ENCODE measurements at places on chromosomes 7 and 10.

GRCh38 chr10:12214763-12215218 is 18.8 kb downstream of the CDC123 start:
- DNase-seq = peak; percentile 26

DNA sequence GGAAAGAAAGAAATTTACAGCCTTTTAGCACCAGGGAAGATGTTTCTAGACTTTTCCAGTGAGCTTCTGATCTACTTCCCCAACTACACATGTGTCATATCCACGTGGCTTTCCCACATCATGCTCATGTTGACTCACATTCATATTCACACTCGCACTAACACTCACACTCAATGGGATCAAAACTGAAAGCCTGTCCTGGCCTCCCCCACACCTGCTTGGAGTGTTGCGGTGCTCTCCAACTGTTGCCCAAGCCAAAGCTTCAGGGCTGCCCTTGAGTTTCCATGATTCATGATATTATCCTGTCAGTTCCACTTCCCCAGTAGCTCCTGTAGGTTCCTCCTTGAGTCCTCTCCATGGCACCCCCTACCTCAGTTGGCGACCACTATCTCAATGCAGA is 444.4 kb downstream of the GATA3 start:
- no peak for DNase-seq

- DNase-seq = no peak
These were observed 328.6 kb downstream of the SUGCT start for GRCh38 chr7:40463446-40463845.

GRCh38 chr7:157760004-157760730 is 423.4 kb downstream of the DNAJB6 start:
- peak; percentile 8 for DNase-seq

DNA sequence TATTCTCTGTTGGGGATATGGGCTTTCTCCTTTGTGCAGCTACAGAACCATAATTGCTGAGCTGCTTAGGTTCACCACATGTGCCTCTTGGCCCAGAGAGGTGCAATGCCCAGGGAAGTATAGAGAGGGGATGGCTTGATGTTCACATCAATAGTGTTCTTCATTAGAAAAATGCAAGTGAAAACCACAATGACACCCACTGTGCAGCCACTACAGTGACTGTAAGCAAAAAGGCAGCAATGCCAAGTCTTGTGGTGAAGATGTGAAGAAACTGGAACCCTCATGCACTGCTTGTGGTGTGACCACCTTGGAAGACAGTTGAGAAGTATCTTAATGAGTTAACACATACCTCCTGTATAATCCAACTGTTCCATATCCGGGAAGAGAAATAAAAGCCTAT is 318.9 kb upstream of the ZMIZ1 start:
- DNase-seq = no peak

- DNase-seq = no peak
These were observed 97.1 kb downstream of the CREB5 start for GRCh38 chr7:28509251-28510025.

- no peak for DNase-seq
These were observed 2.9 kb downstream of the FGFR2 start for GRCh38 chr10:121595351-121595805.

- DNase-seq = no peak
These were observed 431.2 kb upstream of the IGFBP3 start for GRCh38 chr7:46352004-46352954.

- DNase-seq = no peak
These were observed 492.5 kb upstream of the AKR1E2 start for GRCh38 chr10:4333459-4333894.

- DNase-seq = no peak
These were observed 26.5 kb upstream of the ZNF107 start for GRCh38 chr7:64639267-64640001.

DNA sequence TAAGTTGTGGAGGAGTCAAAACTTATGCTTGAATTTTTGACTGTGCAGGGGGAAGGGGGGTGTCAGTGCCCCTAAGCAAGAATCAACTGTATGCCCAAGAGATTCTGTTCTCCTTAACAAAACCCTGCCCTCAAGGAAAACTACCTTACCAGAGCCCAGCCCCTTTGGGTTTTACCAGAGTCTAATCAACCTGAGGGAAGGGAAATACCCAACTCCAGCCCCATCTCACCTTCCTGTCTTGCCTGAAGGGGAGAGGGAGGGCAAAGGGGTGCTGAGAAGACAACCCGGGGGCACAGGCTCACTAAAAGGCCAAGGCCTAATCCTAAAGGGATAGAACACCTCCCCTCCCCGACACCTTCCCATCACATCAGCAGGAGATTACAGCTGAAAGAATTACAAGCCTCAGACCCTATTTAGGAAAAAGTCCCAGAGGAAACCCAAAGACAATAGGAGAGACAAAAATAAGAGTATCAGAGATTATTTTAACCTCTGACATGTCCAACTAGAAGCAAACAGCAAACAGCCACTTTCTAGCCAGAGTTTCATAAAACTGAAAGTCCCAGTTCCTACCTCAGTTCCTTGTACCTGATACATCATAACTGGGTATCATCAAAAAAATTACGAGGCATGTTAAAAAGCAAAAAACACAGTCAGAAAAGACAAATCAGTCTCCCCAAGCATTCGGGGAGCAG is 26.8 kb upstream of the C7orf33 start:
- no peak for DNase-seq

GRCh38 chr7:26198133-26198780 is 2.3 kb downstream of the HNRNPA2B1 start:
- DNase-seq = no peak

DNA sequence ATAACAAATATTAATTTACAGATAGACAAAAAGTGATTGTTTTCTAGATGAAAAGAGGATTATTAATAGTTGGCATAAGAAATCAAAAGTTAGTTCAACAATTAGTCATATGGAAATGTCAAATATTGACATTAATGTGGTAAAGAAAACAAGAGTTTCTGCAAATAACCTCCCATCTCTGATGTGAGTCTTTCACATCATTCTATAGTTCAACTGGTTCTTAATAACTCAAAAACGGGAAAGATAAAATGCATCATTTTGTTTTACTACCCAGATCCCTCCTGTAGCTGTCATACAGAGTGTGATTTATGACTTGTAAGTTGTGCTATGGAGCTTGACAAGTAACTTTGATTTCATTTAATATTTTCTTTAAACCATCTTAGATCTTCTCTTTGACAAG is 594.8 kb downstream of the ZWINT start:
- no peak for DNase-seq

- DNase-seq = no peak
These were observed 53.5 kb downstream of the DNAJC12 start for GRCh38 chr10:67784474-67784873.

GRCh38 chr7:93751421-93751820 is 139.1 kb downstream of the TFPI2 start:
- DNase-seq = no peak

DNA sequence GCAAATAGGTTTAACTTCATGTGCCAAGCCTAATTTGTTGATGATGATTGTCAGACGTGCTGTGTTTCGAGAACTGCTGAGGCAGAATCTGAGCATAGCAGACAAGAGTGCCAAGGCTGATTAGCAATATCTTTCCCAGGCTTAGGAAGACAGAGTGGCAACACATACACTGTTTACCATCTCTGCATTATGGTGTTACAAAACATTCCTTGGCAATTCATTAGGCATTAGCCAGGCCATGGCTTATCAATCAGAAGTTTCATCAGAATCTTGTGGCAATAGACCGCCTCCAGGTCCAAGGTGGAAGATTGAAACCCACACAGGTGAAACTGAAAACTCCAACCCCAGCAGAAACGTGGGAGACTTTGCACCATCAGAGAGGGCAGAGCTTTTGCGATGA is 148.5 kb downstream of the AOAH start:
- DNase-seq = no peak

GRCh38 chr7:94997547-94997946 is 90.2 kb downstream of the PPP1R9A start:
- DNase-seq = no peak

GRCh38 chr10:70162151-70162891 is 8.0 kb downstream of the SAR1A start:
- DNase-seq = no peak

- DNase-seq = no peak
These were observed 48.4 kb upstream of the FAM20C start for GRCh38 chr7:143811-144453.

- no peak for DNase-seq
These were observed 19.8 kb upstream of the ATE1 start for GRCh38 chr10:121947343-121948330.

DNA sequence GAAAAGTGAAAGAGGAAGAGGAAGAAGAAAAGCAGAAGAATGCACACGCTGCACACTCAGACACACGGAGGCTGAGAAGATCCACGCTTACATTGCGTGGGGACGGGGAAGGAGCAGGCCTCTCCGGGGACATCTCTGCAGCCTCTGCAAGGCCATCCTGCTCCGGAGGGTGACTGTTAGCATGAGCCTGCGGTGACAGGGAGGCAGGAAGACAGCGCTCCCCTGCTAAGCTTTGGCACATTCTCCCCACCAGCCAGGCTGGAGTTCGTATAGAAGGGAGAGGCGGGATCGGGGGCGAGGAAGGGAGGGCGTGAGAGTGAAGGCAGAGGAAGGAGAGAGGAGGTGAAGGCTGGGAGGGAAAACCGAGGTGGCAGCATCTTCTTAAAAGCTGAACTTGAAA is 366.0 kb upstream of the SHH start:
- no peak for DNase-seq

DNA sequence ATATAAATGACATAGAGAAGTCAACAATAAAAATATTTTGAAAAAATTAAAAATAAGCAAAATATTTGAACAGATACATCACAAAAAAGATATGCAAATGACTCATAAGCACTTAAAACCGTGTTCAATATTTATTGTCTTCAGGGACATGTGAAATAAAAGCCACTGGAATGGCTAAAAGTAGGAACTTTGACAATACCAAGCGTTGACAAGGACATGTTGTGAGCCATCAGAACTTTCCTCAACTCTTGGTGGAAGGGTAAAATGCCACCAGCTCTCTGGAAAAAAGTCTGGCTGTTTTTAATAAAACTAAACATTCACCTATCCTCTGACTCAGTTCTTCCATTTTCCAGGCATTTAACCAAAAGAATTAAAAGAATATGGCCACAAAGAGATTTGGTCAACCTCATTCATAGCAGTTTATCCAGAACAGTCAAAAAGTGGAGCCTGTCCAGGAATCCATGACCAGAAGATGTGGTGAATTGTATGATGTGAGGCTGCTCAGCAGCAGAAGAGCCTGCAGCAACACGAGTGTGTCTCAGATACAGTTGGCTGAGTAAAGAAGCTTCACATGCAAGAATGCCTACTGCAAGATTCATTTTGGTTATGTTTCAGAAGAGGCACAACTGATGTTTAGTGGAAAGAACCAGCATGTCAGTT is 7.1 kb upstream of the KLF6 start:
- DNase-seq = no peak

GRCh38 chr7:24227068-24227467 is 56.9 kb upstream of the NPY start:
- no peak for DNase-seq

- no peak for DNase-seq
These were observed 138.0 kb downstream of the CACNB2 start for GRCh38 chr10:18278181-18278580.

- no peak for DNase-seq
These were observed 84.9 kb upstream of the TCERG1L start for GRCh38 chr10:131396121-131397050.

- no peak for DNase-seq
These were observed 42.4 kb upstream of the GDF10 start for GRCh38 chr10:47257396-47258120.

- DNase-seq = no peak
These were observed 44.8 kb downstream of the EGFR start for GRCh38 chr7:55063633-55064032.

GRCh38 chr10:30415593-30415992 is 18.4 kb upstream of the MAP3K8 start:
- no peak for DNase-seq

DNA sequence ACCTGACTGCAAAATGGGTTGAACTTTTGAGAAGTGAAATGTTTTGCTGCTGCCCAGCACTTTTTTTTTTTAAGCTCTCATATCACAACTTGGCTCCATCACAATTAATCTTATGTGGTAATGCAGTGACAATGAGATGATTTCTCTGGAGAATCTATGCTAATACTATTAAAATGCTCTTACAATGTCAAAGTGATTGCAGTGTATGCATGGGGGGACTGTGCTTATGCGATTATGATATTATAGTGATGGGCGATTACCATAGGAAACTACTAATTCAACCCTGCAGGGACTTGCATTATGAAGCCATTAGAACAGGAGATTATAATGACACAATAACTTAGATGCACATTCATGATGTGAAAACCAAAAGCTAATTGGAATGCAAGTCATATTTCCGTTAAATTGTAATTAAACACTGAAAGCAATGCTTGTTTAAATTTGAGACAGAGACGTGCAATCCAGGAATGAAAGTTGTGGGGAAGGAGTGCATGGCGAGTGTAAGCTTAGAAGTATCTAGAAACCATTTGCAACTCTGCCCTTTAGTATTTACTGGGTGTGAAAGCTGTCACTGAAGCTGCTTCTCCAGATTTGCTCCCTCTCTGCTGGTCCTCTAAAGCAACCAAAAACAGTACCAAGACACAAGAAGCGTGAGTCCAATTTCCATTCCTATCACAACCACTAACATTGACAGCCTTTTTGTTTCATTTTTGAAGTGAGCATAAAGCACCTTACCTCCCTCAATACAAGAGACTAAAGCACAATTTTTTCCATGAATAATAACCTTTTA is 21.6 kb downstream of the PTER start:
- DNase-seq = no peak

GRCh38 chr7:55099066-55099820 is 80.4 kb downstream of the EGFR start:
- no peak for DNase-seq

DNA sequence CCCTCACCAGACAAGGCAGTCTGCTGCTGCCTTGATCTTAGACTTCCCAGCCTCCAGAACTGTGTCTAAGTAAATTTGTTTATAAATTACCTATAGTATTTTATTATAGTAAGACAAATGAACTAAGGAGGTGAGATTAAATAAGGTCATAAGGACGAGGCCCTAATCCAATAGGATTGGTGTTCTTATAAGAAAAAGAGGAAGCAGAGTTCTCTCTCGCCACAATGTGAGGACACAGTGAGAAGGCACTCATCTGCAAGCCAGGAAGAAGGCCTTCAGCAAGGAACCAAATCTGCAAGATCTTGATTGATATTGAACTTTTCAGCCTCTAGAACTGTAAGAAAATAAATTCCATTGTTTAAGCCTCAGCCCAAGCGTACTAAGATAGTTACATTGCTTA is 6.1 kb upstream of the ZNF438 start:
- DNase-seq = no peak

DNA sequence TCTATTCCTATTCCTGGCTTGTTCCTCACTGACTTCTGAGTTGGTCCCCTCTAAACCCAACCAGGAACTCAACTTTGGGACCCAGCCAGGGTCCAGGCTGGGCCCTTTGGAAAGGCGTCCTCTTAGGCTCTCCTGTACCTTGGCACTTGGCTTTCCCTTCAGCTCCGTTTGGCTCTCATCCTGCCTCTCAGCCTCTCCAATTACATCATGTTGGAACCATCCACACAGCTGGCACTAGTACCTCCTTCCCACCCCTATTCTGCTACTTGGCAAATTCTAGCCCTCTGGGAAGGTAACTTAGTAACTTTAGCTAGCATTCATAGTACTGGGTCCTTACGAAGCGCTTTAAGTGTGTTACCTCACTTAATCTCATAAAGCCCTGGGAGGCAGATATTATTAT is 205.3 kb upstream of the HABP2 start:
- no peak for DNase-seq

GRCh38 chr7:21960922-21961321 is 15.2 kb upstream of the CDCA7L start:
- DNase-seq = no peak
